CD4-positive, CD25-positive, alpha-beta regulatory T cell (primary cell): ENCODE measurements at places on chromosomes 11 and 22. TPM values are rescaled to one million over a fixed set of nuclear protein-coding genes. Genes with fewer than 3 reads are reported as not detected.

ANGPTL5 gene
- not detected for polyA plus RNA-seq

DNA sequence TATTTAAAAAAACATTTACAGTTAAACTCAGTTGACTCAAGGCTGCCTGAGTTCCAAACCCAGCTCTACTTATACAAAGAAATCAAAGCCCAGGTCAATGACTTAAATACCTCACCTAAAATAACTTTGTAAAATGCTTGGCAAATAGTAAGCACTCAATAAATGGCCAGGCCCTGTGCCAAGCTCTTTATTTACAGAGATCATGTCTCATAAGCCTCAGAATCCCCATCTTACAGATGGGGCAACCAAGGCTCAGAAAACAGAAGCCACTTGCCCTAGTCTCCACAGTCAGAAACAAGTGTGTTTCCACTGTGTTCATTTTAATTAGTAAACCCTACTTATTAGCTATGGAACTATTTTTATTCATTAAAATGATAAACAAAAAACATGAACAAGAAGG lies 30.5 kb upstream of the TTC28 start:
- H3K27me3 ChIP-seq = no peaks in the 10 kb centered on the region
- peaks cover 10% of the 10 kb centered on the region for H3K36me3 ChIP-seq
- H3K27ac ChIP-seq = no peak overlapping the region
- no peaks in the 10 kb centered on the region for H3K4me1 ChIP-seq
- no peak overlapping the region for H3K4me3 ChIP-seq

GRCh38 chr22:30400159-30400558 lies 3.3 kb downstream of the SEC14L2 start:
- peaks cover 5% of the 10 kb centered on the region for H3K27me3 ChIP-seq
- peaks cover 27% of the 10 kb centered on the region for H3K4me1 ChIP-seq
- H3K36me3 ChIP-seq = no peaks in the 10 kb centered on the region
- no peak overlapping the region for H3K27ac ChIP-seq
- H3K4me3 ChIP-seq = no peak overlapping the region

GRCh38 chr22:28576162-28576561 lies 103.5 kb downstream of the TTC28 start:
- H3K4me1 ChIP-seq = no peaks in the 10 kb centered on the region
- no peak for DNase-seq
- no peak overlapping the region for H3K27ac ChIP-seq
- H3K36me3 ChIP-seq = no peaks in the 10 kb centered on the region
- no peak overlapping the region for H3K4me3 ChIP-seq

DNA sequence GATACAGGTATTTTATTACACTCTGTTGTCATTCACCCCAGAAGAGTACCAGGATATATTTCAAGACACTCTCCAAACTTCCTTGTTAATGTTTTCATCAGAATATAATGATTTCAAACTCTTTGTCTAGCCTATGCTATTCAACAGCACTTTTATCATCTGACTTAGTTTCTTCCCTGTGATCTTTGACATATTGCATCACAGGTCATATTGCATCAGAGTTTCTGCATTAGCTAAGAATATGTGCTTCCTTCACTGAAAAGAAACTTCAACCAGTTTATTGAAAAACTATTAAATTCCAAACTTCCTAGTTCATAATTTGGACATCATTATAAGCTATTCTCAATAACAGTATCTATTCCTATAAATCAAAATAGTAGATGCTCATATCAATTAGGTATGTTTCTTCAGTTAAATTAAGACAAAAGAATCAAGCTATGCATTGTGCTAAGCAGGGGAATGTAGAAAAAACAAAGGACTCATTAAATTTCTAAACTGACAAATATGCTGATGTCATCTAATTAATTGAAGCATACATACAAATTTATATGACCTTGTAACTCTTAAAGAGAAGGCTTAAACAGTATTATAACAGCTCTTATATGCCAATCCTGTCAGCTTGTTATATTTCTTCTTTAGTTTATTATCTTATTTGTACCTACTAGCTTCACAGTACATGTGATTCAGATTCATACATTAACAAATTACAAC lies 361.8 kb upstream of the LUZP2 start:
- H3K36me3 ChIP-seq = no peaks in the 10 kb centered on the region
- no peaks in the 10 kb centered on the region for H3K27me3 ChIP-seq
- no peak overlapping the region for H3K27ac ChIP-seq
- no peak for DNase-seq

GRCh38 chr11:10032935-10033334 lies 261.1 kb downstream of the SBF2 start:
- H3K4me1 ChIP-seq = no peaks in the 10 kb centered on the region
- H3K27ac ChIP-seq = no peak overlapping the region
- no peak overlapping the region for H3K4me3 ChIP-seq
- no peaks in the 10 kb centered on the region for H3K36me3 ChIP-seq
- no peak for DNase-seq
